ENCODE measurements at places on chromosomes 1 and 21. TPM values are rescaled to one million over a fixed set of nuclear protein-coding genes. Genes with fewer than 3 reads are reported as not detected.

The MXRA8 gene
- total RNA-seq: 141 TPM

The HNRNPR gene
- total RNA-seq: 230 TPM

The CYYR1 gene
- 15.9 TPM for total RNA-seq

The ICOSLG gene
- total RNA-seq: 5.1 TPM

The LHX8 gene
- 1.3 TPM for total RNA-seq

The MX1 gene
- total RNA-seq: 36.8 TPM

GRCh38 chr1:209756615-209757445 lies 977 bp downstream of the TRAF3IP3 start:
- H3K27ac ChIP-seq: no peak overlapping the region
- H3K36me3 ChIP-seq: no peaks in the 10 kb centered on the region
- H3K27me3 ChIP-seq: no peaks in the 10 kb centered on the region
- no peak for DNase-seq

GRCh38 chr21:43987509-43987908 lies 24.6 kb upstream of the TRAPPC10 start:
- no peak overlapping the region for H3K4me3 ChIP-seq
- no peaks in the 10 kb centered on the region for H3K4me1 ChIP-seq
- H3K27me3 ChIP-seq: no peaks in the 10 kb centered on the region
- DNase-seq: no peak

- peak overlapping the region; percentile 68 for H3K27ac ChIP-seq
- H3K4me1 ChIP-seq: no peaks in the 10 kb centered on the region
- H3K36me3 ChIP-seq: no peaks in the 10 kb centered on the region
- peak; percentile 23 for DNase-seq
These were observed 18.1 kb downstream of the KNCN start for GRCh38 chr1:46533179-46533864.

- H3K36me3 ChIP-seq: no peaks in the 10 kb centered on the region
- no peaks in the 10 kb centered on the region for H3K27me3 ChIP-seq
- H3K4me1 ChIP-seq: peaks cover 4% of the 10 kb centered on the region
- H3K27ac ChIP-seq: no peak overlapping the region
- no peak for DNase-seq
These were observed 6.5 kb upstream of the CCDC27 start for GRCh38 chr1:3745590-3746381.

DNA sequence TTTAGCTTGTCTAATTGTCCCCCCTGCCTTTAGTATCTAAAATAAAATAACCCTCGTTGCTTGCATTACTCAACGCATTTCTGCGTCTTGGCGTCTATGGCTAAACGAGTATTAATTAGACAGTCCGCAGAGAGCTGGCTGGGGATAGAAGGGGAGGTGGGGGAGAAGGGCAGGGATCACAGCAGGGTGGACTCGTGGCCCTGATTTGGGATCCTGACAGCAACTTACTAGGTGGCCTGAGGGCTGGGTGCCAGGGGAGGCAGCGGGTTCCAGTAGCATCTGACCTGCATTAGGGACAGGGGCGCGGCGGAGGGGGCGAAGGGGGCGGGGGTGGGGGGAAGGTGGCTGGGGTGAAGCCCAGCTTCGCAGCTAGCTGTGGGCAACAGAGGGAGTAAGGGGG lies 1.1 kb upstream of the BACE2 start:
- H3K27ac ChIP-seq: peak overlapping the region; percentile 97
- no peaks in the 10 kb centered on the region for H3K27me3 ChIP-seq
- no peaks in the 10 kb centered on the region for H3K36me3 ChIP-seq
- peaks cover 10% of the 10 kb centered on the region for H3K4me1 ChIP-seq

- no peaks in the 10 kb centered on the region for H3K4me1 ChIP-seq
- no peaks in the 10 kb centered on the region for H3K36me3 ChIP-seq
- H3K4me3 ChIP-seq: no peak overlapping the region
- H3K27ac ChIP-seq: no peak overlapping the region
- H3K27me3 ChIP-seq: no peaks in the 10 kb centered on the region
These were observed 45.9 kb downstream of the FAAP20 start for GRCh38 chr1:2148691-2149090.

GRCh38 chr21:28359300-28359699 lies 633.4 kb downstream of the LTN1 start:
- H3K4me3 ChIP-seq: no peak overlapping the region
- H3K27ac ChIP-seq: no peak overlapping the region
- no peaks in the 10 kb centered on the region for H3K27me3 ChIP-seq
- H3K4me1 ChIP-seq: no peaks in the 10 kb centered on the region
- H3K36me3 ChIP-seq: no peaks in the 10 kb centered on the region

DNA sequence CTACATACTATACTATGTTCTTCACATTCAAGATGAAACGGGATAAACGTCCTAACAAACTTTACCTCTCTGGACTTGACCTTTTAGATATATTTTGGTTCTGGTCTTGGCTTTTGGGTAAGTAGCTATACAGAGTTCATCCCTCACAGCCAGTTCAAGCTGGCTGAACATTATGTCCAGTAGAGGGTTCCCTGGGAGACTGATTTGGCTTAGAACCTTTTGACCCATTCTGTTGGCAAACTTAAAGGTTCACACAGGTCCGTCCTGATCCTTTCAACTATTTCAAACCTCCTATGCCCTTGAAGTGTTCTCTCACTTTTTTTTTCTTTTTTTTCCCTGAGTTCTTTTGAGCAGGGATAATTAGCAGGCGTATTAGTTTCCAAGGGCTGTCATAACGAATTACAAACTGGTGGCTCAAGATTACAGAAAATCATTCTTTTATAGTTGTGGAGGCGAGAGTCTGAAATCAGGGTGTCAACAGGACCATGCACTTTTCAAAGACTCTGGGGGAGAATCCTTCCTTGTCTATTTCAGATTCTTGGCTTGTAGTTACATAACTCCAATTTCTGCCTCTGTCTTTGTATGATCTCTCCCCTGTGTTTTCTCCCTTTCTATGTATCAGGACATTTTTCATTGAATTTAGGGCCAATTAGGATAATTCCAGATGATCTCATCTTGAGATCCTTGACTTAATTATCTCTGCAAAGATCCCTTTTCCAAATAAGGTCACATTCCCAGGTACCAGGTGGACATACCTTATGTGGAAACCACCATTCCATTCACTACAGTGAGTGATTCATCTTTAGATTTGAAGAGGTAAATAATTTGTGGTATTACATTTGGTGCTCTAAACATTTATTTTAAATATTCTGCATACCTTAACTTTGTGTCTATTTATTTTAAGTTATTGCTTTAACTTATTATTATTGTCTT lies 257.4 kb upstream of the USP25 start:
- no peak overlapping the region for H3K4me3 ChIP-seq
- no peak overlapping the region for H3K27ac ChIP-seq
- H3K36me3 ChIP-seq: no peaks in the 10 kb centered on the region
- DNase-seq: no peak
- H3K4me1 ChIP-seq: no peaks in the 10 kb centered on the region
- H3K27me3 ChIP-seq: no peaks in the 10 kb centered on the region

DNA sequence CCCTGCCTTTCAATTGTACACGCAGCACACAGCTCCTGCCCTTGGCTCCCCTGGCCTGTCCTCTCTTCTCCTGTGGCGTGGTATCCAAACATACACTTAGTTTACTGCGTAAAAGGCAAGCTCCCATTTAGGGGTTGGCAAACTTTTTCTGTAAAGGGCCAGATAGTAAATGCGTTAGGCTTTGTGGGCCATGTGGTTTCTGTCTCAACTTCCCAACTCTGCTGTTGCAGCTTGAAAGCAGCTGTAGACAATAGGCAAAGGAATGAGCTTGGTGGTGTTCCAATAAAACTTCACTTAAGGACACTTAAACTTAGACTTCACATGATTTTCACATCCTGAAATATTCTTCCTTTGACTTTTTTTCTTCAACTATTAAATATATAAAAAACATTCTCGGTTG lies 63.3 kb downstream of the RHOU start:
- no peak for DNase-seq

DNA sequence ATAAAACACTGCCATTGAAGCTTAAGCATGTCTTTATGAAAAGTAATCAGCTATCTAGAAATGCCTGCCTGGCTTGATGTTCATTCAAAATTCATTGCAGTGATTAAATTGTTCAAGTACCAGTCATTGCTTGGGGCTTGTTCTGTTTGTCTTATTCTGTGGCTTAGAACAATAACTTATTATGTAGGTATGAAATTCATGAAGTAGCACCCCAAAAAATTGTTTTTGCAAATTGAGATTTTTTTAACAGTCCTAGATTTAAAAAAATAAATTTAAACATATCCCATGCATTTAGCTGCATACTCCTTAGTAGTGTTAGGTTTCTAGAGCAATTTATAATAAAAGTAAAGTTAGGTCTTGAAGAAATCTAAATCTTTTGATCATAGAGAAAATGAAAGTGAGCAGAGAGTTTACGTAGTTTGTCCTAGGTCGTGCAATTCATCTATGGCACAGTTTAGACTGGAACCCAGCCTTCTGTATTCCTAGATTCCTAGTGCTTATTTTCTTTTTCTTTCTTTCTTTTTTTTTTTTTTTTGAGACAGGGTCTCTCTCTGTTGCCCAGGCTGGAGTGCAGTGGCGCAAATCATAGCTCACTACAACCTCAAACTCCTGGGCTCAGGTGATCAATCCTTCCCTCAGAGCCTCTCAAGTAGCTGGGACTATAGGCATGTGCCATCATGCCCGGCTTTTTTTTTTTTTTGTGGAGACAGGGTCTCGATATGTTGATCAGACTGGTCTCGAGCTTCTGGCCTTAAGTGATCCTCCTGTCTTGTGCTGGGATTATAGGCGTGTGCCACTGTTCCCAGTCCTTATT lies 9.3 kb downstream of the MIER1 start:
- no peak overlapping the region for H3K4me3 ChIP-seq
- no peaks in the 10 kb centered on the region for H3K27me3 ChIP-seq
- H3K27ac ChIP-seq: no peak overlapping the region
- H3K36me3 ChIP-seq: no peaks in the 10 kb centered on the region
- DNase-seq: no peak
- peaks cover 6% of the 10 kb centered on the region for H3K4me1 ChIP-seq
